ENCODE measurements at places on chromosomes 3 and 15.

GRCh38 chr3:141828890-141829289 lies 47.6 kb upstream of the ATP1B3 start:
- H3K4me1 ChIP-seq: no peaks in the 10 kb centered on the region
- H3K27ac ChIP-seq: no peak overlapping the region
- no peak for DNase-seq

DNA sequence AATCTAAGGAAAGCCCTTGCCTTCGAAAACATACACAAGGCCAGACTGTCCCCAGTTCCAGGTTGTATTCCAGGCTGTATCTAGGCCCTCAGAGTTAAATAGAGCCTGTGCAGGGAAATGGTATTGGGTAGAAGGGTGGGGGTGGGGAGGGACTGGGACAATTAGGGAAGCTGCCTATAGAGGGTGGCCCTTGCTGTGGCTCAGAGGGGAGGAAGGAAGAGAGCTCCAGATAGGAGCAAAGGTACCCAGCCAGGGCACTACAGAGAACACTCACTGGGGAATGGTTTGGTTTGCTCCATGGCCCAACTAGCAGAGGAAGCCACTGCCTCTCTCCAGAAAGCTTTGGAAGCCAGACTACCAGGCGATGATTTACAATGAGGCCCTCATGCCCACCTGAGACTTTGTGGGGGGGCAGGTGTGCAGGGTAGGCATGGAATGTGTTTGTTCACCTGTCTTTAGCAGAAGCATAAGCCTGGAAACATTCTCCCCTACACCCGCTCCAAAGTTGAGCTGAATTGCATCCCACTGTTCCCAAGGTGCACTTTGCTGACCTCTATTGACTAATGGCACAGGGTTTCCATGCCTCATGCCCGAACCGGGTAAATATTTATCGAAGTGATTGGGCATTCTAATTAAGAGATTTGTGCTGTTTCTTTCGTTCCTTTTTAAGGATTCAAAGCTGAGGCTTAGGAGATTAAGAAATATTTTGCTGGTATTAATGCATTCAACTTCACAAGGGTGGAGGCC lies 6.3 kb upstream of the TLE3 start:
- no peak for DNase-seq
- H3K36me3 ChIP-seq: no peaks in the 10 kb centered on the region
- H3K4me1 ChIP-seq: peaks cover 20% of the 10 kb centered on the region

DNA sequence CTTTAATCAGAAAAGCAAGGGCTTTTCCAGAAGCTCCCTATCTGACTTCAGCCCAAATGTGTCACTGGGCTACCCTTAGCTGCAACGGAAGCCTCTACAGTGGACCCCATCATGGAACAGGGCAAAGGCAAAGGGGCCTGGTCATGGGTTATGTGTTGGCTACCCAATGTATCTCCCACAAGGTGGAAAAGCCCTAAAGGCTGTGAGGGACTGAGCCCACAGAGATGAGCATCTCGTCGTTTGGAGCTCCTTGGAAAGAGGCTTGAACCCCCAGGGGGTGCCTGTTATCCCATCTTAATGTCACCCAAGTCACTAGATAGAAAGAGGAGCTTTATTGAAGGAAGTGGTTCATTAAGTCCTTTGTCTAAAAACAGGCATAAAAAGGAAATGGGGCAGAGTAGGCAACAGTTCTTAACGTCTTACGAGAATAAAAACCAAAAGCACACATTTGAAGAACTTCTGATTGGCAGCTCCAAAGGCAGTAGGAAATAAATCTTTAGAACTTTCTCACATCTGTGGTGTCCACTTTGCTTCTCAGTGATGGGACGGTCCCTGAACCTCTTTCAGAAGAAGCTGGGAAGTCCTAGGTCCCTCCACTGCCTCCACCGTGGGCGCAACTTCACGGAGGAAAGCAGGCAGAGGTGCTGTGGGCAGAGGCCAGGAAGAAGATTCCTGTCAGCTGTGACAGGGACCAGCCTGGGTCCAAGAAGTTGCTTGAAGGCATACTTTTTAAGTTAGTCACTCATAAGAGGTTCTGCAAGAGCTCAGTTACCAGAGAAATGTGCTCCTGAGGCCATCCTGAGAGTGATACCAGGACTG lies 93.7 kb downstream of the MYLK start:
- no peak overlapping the region for H3K4me3 ChIP-seq
- no peaks in the 10 kb centered on the region for H3K27me3 ChIP-seq
- H3K27ac ChIP-seq: peak overlapping the region; percentile 88
- no peak for DNase-seq

DNA sequence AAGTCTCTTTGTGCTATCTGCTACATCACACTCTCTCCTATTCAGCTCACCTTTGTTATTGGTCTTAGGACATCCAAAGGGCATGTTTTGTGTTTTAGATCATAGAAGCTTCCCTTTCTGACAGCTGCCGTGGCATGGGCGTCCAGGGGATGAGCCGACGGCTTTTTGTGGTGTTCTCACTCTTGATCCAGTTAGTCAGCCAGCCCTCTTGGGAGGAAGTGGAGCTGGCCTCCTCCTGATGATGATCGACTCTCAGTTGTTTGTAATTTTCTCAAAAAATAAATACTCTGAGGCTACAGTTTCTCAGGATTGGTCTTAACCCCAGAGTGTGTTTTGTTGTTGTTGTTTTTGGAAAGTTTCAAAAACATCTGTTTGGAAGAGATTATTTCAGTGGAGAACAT lies 34.4 kb downstream of the BOC start:
- no peaks in the 10 kb centered on the region for H3K27me3 ChIP-seq
- no peak overlapping the region for H3K4me3 ChIP-seq
- no peak overlapping the region for H3K27ac ChIP-seq
- H3K36me3 ChIP-seq: no peaks in the 10 kb centered on the region
- no peak for DNase-seq

DNA sequence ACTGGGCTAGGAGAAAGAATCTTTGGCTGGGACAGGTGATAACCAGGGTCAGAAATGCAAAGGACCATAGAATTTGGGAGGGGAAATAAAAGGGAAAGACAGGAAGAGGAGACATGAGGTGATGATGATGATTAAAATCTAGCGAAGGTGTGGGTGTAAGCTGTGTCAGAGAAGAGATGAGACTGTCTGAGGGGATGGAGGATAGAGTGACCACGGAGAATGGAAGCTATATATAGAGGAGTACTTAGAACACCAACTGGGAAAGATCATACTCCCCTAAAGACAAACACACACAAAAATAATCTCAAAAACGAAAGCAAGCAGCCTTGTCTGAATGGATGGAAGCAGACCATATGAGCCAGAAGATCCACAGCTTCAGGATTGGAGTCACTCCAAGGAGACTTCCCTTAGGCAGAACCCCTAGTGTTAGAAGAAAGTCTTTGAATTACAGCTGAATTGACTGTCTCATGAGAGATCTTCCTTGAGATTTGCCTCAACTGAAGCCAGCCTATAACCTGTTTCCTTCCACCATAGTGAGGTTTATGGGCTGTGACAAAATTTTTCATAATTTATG lies 115.2 kb upstream of the DAZL start:
- no peaks in the 10 kb centered on the region for H3K36me3 ChIP-seq
- H3K27me3 ChIP-seq: no peaks in the 10 kb centered on the region

DNA sequence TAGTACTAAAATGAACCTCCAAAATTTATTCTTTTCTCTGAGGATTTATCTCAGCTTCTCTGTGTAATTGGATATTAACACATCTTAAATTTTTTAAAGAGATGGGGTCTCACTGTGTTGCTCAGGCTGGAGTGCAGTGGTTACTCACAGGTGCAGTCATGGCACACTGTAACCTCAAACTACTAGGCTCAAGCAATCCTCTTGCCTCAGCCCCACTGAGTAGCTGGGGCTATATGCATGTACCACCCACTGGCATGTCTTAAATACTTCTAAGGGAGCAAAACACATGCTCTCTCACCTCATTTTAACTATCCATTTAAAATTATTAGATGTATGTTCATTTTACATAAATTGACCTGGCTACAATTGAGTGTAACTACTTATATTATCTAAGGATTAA lies 11.3 kb upstream of the TMEM87A start:
- H3K27ac ChIP-seq: no peak overlapping the region
- no peaks in the 10 kb centered on the region for H3K27me3 ChIP-seq
- no peaks in the 10 kb centered on the region for H3K36me3 ChIP-seq
- DNase-seq: no peak

DNA sequence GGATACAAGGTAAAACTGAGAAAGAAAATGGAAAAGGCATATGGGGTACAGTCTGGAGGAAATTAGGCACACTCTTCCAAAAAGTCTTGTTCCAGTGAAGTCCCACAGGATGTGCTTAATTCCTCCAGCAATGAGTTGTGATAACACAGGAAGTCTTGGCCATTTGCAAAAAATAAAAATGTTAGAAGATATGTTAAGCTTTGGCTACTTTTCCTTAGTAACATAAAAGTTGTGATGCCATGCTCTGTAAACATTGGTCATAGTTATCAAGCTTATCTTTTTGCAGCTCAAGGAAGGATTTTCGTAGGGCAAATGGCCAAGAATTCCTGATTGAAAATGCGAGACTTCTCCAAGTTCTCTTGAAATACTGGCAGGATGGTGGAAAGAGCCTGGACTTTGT lies 26.4 kb downstream of the LNP1 start:
- H3K27ac ChIP-seq: no peak overlapping the region
- H3K36me3 ChIP-seq: no peaks in the 10 kb centered on the region
- no peaks in the 10 kb centered on the region for H3K4me1 ChIP-seq
- DNase-seq: peak; percentile 8
- H3K4me3 ChIP-seq: no peak overlapping the region

- H3K36me3 ChIP-seq: no peaks in the 10 kb centered on the region
- H3K4me3 ChIP-seq: peak within 1 kb of the TSS; percentile 52
- no peak for DNase-seq
- no peak within 1 kb of the TSS for H3K27ac ChIP-seq
- H3K4me1 ChIP-seq: peaks cover 14% of the 10 kb centered on the region
These were observed at the start of gene CACNA1D for GRCh38 chr3:53493963-53494791. Gene CACNA1D (plus strand): TSS chr3:53494611. CDS start chr3:53495167, 556 bp downstream.

DNA sequence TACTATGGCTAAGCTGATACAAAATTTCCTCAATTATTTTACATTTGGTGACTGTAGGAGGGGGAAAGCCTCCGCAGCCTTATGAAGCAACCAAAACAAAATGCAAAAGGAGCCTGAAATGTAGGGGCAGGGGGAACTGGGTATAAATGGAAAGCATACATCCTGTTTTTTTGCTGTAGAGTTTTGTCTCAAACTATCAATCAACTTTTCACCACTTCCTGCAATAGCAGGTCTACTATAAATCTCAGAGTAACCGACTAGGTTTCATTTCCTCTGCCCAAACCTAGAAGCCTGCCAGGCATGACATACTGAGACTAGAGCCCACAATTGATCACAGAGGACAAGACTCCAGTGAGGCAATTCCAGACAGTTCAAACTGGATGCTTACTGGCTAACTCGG lies 91.3 kb downstream of the SHQ1 start:
- no peak overlapping the region for H3K4me3 ChIP-seq
- no peak overlapping the region for H3K27ac ChIP-seq
- no peaks in the 10 kb centered on the region for H3K36me3 ChIP-seq
- DNase-seq: no peak
- no peaks in the 10 kb centered on the region for H3K27me3 ChIP-seq

GRCh38 chr3:40470701-40471100 lies 6.2 kb upstream of the ZNF619 start:
- no peaks in the 10 kb centered on the region for H3K36me3 ChIP-seq
- no peaks in the 10 kb centered on the region for H3K4me1 ChIP-seq
- H3K27ac ChIP-seq: no peak overlapping the region
- H3K27me3 ChIP-seq: no peaks in the 10 kb centered on the region
- no peak overlapping the region for H3K4me3 ChIP-seq
- no peak for DNase-seq

DNA sequence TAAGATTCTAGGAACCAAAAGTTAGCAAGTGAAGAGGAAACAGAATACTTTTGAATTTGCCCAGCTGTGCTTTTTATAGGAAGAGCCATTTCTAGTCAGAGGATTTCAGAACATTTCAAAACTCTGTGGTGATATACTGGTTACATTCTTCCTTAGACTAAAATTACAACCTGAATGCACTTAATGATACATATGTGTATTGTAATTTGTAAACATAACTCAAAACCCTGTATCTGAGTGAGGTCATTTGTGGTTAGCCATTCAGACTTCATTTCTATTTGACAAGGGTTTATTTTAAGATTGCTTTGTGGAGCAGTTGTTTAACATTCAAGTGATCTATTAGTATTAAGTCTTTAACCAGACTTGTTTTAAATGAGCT lies 59.4 kb upstream of the TRIM71 start:
- H3K4me1 ChIP-seq: no peaks in the 10 kb centered on the region
- no peak overlapping the region for H3K4me3 ChIP-seq
- H3K36me3 ChIP-seq: peaks cover 4% of the 10 kb centered on the region
- no peak overlapping the region for H3K27ac ChIP-seq
- peak; percentile 44 for DNase-seq

GRCh38 chr15:75738014-75738646 lies 25.5 kb upstream of the CSPG4 start:
- H3K27me3 ChIP-seq: no peaks in the 10 kb centered on the region
- peak overlapping the region; percentile 71 for H3K4me3 ChIP-seq
- DNase-seq: no peak

DNA sequence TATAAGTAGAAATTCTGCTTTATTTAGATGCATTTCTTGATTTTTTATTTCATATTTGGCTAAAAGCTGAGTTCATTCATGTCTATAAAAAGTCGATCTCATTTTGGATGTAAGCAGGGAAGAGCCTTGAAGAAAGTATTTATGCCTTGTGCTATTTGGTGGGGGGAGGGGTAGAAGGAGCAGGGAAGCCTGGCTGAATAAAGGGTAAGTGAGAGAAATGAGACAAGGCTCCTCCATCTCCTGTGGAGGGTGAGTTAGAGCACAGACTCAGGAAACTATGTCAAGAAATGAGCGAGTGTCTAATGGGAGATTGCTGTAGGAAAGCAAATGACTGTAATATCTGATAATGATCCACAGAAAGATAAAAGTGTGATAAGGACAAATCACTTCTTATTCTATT lies 121.8 kb upstream of the ATP11B start:
- H3K27me3 ChIP-seq: no peaks in the 10 kb centered on the region
- DNase-seq: no peak
- no peaks in the 10 kb centered on the region for H3K4me1 ChIP-seq
- no peak overlapping the region for H3K27ac ChIP-seq
- H3K4me3 ChIP-seq: no peak overlapping the region

DNA sequence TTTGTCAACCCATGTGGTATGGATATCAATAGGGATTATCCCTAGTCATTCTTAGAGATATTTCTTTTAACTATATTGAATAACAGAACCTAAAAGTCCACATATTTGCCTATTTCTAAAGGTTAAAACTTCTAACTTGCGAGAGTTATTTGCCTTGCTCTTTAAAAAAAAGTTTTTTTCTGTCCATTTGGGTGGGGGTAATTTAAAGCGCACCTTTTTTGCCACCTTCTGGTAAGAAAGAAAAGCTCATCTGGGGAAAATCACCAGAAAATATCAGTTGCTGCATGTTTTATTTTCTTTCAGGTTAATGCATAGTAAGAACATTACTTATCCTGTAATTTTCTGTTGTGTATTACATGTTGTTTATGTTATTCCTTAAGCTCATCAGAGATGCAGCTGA lies 242.0 kb upstream of the GOLGA6L4 start:
- H3K36me3 ChIP-seq: no peaks in the 10 kb centered on the region
- no peaks in the 10 kb centered on the region for H3K4me1 ChIP-seq
- DNase-seq: no peak
- no peaks in the 10 kb centered on the region for H3K27me3 ChIP-seq
